ENCODE measurements at places on chromosomes 12 and 14.

GRCh38 chr14:50831726-50832168 is 785 bp upstream of the NIN start:
- no peak for DNase-seq

DNA sequence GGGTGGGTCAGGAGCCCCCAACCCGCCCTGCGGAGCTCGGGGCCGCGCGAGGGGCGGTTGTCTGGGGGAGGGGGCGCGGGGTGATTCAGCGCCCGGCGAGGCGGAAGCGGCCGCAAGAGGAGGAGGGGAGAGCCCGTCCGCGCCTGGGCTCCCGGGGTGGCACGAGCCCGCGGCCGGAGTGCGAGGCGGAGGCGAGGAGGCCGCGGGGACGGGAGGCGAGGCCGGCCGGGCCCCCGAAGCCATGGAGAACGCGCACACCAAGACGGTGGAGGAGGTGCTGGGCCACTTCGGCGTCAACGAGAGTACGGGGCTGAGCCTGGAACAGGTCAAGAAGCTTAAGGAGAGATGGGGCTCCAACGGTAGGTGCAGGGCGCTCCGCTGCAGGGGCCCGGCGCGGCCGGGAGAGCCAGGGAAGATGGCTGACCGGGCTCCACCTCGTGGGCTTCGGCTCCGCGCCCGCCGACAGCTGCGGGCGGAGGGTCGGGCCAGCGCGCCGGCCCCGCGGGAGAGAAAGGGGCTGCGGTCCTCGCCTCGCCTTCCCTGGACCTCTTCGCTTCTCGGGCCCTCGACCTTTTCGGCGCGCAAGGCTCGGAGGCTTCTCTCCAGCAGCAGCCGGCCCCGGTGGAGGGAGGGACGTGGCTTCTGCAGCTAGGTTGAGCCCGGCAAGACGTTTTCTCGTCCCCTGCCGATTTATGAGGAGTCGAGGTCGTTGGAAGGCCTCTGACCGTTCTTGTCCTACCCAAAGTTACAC is 677 bp downstream of the ATP2A2 start:
- no peak for DNase-seq

GRCh38 chr12:1078002-1078401 is 87.0 kb downstream of the ERC1 start:
- DNase-seq = no peak

- no peak for DNase-seq
Measured at GRCh38 chr12:119915894-119916510, 38.9 kb upstream of the CIT start.

GRCh38 chr14:85542623-85543022 is 12.7 kb downstream of the FLRT2 start:
- DNase-seq = no peak

DNA sequence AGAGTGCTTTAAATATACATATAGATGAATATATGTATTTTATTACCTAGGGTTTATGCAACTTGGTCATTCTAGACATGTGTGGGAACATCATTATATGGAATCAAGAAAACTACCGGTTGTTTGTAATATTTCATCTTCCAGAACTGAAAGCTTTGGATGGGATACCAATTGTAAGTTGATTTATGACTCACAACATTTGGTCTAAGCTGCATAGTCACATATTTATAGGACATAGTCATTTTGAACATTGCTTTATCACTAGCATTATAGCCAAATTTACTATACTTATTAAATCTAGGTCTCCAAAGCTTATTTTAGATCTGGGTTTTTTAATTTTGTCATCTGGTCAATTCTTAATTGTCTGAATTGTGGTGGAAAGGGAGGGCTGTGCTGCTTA is 83.7 kb upstream of the PCNX4 start:
- no peak for DNase-seq

GRCh38 chr14:69643430-69644200 is 32.2 kb downstream of the SUSD6 start:
- DNase-seq = peak; percentile 87

DNA sequence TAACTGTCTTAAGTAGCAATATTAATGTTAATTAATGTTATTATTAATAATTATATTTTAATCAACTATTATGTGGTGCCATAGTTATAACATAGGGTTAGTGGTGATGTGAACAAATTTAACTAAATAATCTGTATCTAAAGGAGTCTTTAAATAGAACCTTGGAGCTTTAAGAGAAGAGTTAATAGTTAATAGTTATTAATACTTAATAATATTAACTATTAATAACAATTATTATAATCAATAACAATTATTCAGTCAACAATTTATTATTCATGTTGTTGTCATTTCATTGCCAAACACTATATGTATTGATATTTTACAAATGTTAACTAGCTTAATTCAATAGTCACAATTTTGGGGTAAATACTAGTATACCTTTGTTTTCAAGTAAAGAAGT is 58.2 kb downstream of the SLC16A7 start:
- DNase-seq = no peak

Data from kidney epithelial cell (primary cell).